ENCODE measurements at places on chromosomes 1 and 21.

- DNase-seq, result no peak
These were observed 179.7 kb upstream of the HOOK1 start for GRCh38 chr1:59635097-59635496.

GRCh38 chr1:227758366-227758765, 23.1 kb downstream of the SNAP47 start:
- DNase-seq, result no peak

- peak; percentile 68 for DNase-seq
These were observed 57.9 kb downstream of the FHAD1 start for GRCh38 chr1:15304708-15305467.

DNA sequence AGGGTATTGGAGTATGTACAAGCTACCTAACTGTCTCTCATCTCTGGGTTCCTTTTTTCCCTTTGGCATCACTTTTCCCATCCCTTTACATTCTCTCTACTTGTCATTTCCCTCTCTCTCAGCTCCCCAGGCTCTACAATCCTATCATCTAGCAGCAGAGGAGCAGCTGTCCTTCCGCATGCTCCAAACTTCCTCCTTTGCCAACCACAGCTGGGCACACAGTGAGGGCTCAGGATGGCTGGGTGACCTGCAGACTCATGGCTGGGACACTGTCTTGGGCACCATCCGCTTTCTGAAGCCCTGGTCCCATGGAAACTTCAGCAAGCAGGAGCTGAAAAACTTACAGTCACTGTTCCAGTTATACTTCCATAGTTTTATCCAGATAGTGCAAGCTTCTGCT, 561 bp downstream of the CD1E start:
- no peak for DNase-seq

DNA sequence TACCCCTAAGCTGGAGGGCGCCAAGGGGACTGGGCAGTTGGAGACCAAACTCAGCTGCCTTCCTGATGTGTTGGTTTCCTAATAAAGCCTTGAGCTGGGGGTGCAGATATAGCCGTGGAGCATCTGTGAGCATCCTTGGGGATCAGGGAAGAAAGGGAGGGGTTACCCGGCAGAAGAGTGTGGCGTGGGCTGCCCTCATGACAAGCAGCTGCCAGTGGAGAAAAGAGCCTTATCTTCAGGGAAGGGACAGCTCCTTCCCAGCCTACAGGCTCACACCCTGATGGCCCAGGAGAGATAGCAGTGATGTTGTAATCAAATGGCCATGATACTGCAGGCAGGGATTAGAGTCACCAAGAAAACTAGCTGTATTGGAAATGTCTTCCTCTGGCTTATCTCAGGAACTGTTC, 10.8 kb upstream of the NFASC start:
- DNase-seq, result no peak

GRCh38 chr1:115643666-115644065, 1.9 kb downstream of the VANGL1 start:
- DNase-seq, result no peak

GRCh38 chr1:221708076-221708571, 33.8 kb downstream of the DUSP10 start:
- DNase-seq, result peak; percentile 56

- no peak for DNase-seq
These were observed 67.1 kb upstream of the PTGFRN start for GRCh38 chr1:116842654-116843053.

DNA sequence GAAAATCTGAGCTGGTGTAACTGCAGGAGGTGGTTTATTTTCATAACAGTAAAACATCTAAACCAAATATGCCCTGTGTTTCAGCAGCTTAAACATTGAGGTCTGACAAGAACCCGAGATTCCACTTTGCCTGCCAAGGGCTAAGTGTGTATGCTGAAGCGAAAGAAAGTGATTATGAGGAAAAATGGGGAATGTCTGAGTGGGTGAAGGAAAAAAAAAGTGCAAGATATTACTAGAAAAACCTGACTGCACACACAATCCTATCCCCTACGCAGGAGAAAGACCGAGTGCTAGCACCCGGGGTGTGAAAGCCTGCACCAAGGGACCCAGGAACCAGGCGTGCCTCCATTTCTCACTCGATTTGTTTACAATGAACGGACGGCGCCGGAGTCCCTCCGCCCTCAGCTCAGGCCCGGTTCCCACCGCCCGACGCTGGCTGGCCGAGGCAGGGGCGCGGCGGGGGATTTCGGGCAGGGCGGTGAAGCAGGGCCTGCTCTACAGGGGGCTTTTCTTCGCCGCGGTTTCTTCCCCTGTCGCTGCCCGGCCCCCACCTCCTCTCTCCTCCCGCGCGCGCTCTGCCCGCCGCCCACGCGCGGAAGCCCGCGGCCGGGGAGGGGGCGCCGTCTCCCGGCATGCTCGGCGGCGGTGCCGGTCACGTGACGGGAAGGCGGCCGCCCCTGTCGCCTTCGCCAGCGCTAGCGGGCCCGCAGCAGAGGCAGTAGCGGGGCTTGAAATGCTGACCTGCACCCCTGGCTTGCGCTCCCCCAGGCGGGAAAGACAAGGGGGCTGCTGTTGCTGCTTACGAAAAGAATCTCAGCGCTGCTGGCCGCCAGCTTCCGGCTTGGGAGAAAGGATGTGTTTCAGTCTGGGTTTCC, 35.9 kb downstream of the ITPKB start:
- DNase-seq, result peak; percentile 70

DNA sequence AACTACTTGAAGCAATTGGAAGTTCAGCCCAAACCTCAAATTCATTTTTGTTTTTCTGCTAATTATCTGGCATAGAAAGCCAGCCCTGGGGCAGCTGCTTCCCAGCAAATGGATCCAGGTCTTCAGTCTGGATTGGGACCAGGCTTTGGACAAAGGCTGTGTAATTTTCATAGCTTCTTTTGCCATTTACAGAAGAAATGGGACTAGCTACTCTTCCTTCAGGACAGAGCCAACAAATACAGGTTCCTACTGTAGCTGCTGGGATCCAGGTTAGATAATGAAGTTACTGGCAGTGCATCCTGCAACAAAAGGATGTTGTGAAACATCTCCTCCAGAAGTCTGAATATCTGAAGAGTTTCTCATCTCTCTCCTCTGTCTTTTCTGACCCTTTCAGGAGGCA, 171.5 kb upstream of the CAMK1G start:
- no peak for DNase-seq

DNA sequence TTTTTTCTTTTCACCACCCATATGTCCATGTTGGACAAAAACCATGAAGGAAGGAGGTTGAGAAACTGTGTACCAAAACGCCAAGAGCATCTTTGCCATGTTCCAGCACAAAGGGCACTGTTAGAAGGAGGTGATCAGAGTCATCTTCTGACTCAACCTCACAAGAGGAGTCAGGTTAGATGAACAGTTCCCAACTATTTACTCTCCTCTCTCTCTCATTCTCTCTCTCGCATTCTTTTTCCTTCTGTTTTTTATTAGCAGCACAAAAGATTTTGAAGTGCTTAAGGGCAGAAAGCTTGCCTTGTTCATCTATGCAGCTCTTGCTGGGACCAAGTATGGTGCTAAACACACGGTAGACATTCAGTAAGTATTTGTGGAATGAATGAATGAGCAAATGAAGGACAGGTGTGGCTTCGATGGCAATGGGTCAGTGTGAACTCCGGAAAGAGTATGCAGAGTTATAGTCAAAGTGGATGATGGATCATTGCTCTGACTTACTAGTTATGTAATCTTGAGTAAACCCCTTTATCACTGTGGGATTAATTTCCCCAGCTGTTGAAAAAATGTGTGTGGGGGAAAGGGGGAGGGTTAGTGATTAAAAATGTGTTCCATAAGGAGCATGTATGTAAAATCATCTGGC, 33.9 kb downstream of the DDR2 start:
- DNase-seq, result no peak

DNA sequence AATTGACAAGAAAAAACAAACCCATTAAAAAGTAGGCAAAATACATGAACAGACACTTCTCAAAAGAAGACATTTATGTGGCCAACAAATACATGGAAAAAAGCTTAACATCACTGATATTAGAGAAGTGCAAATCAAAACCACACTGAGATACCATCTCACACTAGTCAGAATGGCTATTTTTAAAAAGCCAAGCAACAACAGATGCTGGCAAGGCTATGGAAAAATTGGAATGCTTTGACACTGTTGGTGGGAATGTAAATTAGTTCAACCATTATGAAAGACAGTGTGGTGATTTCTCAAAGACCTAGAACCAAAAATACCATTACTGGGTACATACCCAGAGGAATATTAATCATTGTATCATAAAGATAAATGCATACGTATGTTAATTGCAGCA, 641.1 kb upstream of the B3GALT2 start:
- no peak for DNase-seq

- no peak for DNase-seq
These were observed 36.5 kb upstream of the PDE9A start for GRCh38 chr21:42616941-42617340.
